NCI-H69 (cell line): ENCODE measurements at places on chromosomes 2 and 18.

DNA sequence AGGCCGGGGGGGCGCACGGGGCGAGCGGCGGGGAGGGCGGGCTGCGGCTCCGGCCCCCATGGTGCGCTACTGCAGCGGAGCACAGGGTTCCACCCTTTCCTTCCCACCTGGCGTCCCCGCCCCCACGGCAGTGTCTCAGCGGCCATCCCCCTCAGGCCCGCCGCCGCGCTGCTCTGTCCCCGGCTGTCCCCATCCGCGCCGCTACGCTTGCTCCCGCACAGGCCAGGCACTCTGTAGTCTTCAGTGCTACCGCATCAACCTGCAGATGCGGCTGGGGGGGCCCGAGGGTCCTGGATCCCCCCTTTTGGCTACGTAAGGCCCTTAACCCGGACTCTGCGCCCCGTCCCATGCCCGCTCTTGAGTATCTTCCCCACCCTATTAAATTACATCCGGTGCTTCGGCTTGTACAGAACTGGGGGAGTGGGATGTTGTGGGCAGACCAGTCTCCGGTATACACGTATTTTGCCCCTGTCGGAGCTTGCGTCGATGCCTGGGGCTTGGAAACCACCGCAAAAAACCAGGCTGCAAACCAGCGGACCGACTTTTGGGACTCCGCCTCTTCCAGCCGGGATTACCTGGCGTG is 598 bp upstream of the WBP1 start:
- peak; percentile 86 for DNase-seq

GRCh38 chr2:95057535-95058370 is 32.2 kb downstream of the MAL start:
- DNase-seq, result no peak

GRCh38 chr2:170201275-170201674 is 23.3 kb downstream of the MYO3B start:
- no peak for DNase-seq

DNA sequence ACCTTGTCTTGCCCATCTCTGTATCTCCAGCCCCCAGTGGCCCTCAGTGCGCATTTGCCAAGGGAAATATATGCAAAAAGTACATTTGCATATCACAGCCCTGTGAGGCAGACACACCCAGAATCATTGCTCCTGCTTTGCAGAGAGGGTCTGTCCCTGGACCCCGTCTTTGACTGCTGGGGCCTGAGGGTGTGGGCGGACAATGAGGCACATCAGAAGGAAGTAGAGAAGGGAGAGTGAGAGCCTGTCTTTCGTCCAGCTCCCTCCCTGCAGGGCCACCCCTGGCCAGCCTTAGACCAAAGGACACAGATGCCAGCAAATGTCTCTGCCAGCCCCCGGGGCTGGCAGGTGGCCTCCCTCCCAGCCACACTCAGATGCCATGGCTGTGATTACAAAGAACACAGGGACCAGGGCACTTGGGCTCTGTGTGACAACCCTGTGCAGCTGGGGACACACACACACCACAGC is 516.2 kb upstream of the MYT1L start:
- DNase-seq, result peak; percentile 80

DNA sequence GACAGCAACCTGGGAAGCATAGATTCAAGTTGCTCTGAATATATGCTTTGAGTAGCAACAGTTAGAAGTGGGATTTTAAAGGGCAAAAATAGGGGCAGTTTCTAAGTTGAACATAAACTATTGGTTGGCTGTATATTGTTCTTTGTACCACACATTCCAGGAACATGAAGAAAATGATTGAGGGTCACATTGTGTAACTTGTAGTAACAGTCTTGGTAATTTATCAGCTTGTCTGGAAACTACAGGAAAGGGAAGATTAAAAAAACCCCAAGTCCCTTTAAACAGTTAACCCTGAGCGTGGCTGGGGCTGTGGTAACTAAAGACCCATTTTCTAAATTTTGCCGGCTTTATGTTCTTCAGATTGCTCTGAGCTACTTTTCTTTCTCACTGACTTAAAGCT is 7.4 kb downstream of the PLEKHB2 start:
- no peak for DNase-seq

GRCh38 chr2:11768946-11769345 is 22.5 kb downstream of the LPIN1 start:
- no peak for DNase-seq

GRCh38 chr2:192749611-192750200 is 555.0 kb upstream of the TMEFF2 start:
- DNase-seq, result peak; percentile 64

DNA sequence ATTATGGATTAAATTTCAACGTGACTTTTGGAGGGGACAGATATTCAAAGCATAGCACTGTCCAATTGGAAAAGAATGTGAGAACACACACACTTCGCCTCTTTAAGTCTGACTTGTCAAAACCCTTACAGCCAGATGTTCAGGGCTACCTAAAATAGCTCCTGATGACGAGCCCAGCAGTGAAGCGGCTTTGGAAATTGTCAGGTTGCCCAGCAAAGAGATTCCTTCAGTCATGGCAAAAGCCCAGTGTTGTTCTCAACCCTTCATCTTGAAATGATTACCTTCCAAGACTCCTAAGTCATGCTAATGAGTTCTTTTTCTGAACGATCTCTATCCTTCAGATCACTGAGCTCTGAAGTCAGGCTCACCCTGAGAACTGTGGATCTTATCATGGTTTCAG is 436.6 kb downstream of the LRATD1 start:
- DNase-seq, result no peak
